Lower lobe of right lung (tissue), 2 donors: ENCODE measurements at places on chromosomes 6 and 20. TPM values are rescaled to one million over a fixed set of nuclear protein-coding genes. Genes with fewer than 3 reads are reported as not detected.

CALHM4 gene
- not detected for total RNA-seq

HAO1 gene
- not detected for total RNA-seq

OPRL1 gene
- total RNA-seq, result 2.6 TPM

NKX2-4 gene
- total RNA-seq, result not detected

DNAH8 gene
- 0.03 TPM for total RNA-seq

CFAP61 gene
- 8.6 TPM for total RNA-seq

RFX6 gene
- total RNA-seq, result not detected

TRIM40 gene
- not detected for total RNA-seq
